ENCODE measurements at places on chromosomes 11 and 22. TPM values are rescaled to one million over a fixed set of nuclear protein-coding genes. Genes with fewer than 3 reads are reported as not detected.

NARS2 gene
- total RNA-seq = 20.2 TPM

SSTR3 gene
- total RNA-seq = not detected

INS gene
- total RNA-seq = not detected

OR4D5 gene
- total RNA-seq = not detected

CTSW gene
- not detected for total RNA-seq

PEX16 gene
- total RNA-seq = 21.3 TPM

FXYD6 gene
- total RNA-seq = 0.53 TPM

STK33 gene
- 1.1 TPM for total RNA-seq

TRIM49 gene
- not detected for total RNA-seq

TALDO1 gene
- 243 TPM for total RNA-seq

SUSD2 gene
- 0.13 TPM for total RNA-seq

EMID1 gene
- not detected for total RNA-seq

TEX12 gene
- 0.43 TPM for total RNA-seq

NXPE2 gene
- not detected for total RNA-seq

DGAT2 gene
- total RNA-seq = 2.1 TPM

GAL gene
- total RNA-seq = 5.3 TPM

SYCE3 gene
- total RNA-seq = not detected

UEVLD gene
- total RNA-seq = 33.0 TPM

WBP2NL gene
- 0.22 TPM for total RNA-seq

PANX2 gene
- total RNA-seq = 1.7 TPM

GRIK4 gene
- 0.07 TPM for total RNA-seq
